ENCODE measurements at places on chromosomes 12 and 14. TPM values are rescaled to one million over a fixed set of nuclear protein-coding genes. Genes with fewer than 3 reads are reported as not detected.

GRCh38 chr12:42686514-42687172 is 97.1 kb upstream of the PRICKLE1 start:
- DNase-seq: no peak

- DNase-seq: no peak
These were observed 37.8 kb upstream of the NAA30 start for GRCh38 chr14:57352396-57353170.

- DNase-seq: no peak
These were observed 966.7 kb downstream of the SLC6A15 start for GRCh38 chr12:83945871-83946270.

Gene CFAP73
- total RNA-seq: 14.6 TPM

Gene KRT83
- not detected for total RNA-seq

Measured in lung (tissue), 17 donors.